Activated CD8-positive, alpha-beta T cell treated with anti-CD3 and anti-CD28 coated beads, Interleukin-2, amount 10 ng/mL, durations not matched to agents 7 days and 5 days (primary cell): ENCODE measurements at places on chromosomes 7 and 10.

DNA sequence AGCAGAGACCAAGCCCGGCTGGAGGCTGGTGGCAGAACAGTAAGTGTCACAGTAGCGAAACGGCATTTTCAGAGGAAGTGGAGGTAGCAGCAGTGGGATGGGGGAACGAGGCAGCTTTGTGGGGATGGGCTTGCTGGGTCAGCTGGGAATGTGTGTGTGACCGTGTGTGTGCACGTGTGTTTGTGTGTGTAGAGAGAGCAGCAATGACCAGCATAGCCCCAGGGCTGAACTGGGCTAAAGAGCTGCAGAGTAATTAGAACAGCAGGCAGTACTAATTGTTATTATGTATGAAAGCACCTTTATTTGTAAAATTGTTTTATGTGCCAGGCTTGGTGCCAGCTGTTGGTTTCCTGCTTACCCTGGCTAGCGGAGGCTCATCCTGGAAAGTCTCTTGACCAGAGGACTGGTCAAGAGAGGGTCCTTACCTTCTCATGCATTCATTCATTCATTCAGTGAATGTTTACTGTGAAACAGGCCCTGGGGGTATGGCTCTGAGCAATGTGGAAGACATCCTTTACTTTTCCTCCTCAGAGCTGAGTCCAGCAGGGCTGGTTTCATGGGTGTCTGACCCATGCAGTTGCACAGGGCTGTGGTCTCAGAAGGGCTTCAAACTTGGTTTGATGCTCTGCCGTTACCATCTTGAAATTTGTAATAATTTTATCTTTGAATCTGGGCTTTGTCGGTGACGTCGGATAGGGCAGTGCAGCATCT is 184.6 kb downstream of the SEC23IP start:
- no peak for DNase-seq
- H3K4me3 ChIP-seq = no peak overlapping the region
- no peaks in the 10 kb centered on the region for H3K4me1 ChIP-seq
- no peaks in the 10 kb centered on the region for H3K36me3 ChIP-seq
- peaks cover 12% of the 10 kb centered on the region for H3K27me3 ChIP-seq

DNA sequence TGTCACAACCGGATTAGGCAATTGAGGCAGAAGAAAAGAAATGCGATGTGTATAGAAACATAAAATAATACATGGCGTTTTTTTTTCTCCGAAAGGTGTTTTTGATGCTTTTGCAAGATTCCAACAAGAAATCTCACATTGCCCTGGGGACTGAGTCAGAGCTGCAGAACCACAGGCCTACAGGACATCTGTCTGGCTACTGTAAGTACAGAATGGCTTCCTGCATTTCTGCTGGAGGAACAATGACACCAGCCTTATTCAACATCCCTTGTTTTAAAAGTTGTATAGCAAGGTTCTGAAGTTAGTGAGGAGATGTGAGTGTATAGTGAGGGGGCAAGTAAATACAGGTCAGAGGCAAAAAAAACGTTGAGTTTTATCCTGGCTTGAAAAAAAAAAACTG is 256.4 kb downstream of the ABCA13 start:
- no peak for DNase-seq
- H3K27me3 ChIP-seq = no peaks in the 10 kb centered on the region
- no peaks in the 10 kb centered on the region for H3K36me3 ChIP-seq
- H3K27ac ChIP-seq = no peak overlapping the region
- no peak overlapping the region for H3K4me3 ChIP-seq
- H3K4me1 ChIP-seq = peaks cover 3% of the 10 kb centered on the region

GRCh38 chr10:13633689-13634088 is 46.9 kb downstream of the PRPF18 start:
- no peaks in the 10 kb centered on the region for H3K4me1 ChIP-seq
- H3K27me3 ChIP-seq = no peaks in the 10 kb centered on the region
- H3K36me3 ChIP-seq = peaks cover 24% of the 10 kb centered on the region

DNA sequence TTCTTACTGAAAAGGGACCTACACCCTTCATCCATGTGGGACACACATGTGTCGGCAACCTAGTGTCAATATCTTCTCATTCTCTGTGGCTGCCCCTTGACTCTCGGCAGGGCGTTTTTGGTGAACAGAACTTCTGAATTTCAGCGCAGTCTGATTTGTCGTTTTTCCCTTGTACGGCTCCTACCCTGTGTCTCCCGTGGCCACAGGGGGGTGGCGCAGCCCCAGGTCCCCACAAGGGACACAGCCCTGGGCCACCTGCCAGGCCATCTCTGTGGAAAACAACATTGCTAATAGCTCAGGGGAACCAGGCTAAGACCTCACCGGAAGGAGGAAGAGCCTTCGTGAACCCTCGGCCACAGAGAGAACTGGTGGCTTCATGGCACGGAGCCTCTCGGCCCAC is 53.1 kb upstream of the NKX6-2 start:
- no peaks in the 10 kb centered on the region for H3K27me3 ChIP-seq
- H3K36me3 ChIP-seq = no peaks in the 10 kb centered on the region
- no peaks in the 10 kb centered on the region for H3K4me1 ChIP-seq
- H3K4me3 ChIP-seq = no peak overlapping the region
